ENCODE measurements at places on chromosomes 7 and 10.

DNA sequence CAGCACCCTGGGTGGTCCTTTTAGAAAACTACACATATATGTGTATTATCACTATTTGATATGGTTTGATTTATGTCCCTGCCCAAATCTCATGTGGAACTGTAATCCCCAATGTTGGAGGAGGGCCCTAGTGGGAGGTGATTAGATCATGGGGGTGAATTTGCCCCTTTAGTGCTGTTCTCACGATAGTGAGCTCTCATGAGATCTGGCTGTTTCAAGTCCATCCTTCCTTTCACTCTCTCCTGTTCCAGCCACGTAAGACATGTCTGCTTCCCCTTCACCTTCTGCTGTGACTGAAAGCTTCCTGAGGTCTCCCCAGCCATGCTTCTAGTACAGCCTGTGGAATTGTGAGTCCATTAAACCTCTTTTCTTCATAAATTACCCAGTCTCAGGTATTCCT lies 37.3 kb downstream of the DOCK4 start:
- DNase-seq, result no peak

DNA sequence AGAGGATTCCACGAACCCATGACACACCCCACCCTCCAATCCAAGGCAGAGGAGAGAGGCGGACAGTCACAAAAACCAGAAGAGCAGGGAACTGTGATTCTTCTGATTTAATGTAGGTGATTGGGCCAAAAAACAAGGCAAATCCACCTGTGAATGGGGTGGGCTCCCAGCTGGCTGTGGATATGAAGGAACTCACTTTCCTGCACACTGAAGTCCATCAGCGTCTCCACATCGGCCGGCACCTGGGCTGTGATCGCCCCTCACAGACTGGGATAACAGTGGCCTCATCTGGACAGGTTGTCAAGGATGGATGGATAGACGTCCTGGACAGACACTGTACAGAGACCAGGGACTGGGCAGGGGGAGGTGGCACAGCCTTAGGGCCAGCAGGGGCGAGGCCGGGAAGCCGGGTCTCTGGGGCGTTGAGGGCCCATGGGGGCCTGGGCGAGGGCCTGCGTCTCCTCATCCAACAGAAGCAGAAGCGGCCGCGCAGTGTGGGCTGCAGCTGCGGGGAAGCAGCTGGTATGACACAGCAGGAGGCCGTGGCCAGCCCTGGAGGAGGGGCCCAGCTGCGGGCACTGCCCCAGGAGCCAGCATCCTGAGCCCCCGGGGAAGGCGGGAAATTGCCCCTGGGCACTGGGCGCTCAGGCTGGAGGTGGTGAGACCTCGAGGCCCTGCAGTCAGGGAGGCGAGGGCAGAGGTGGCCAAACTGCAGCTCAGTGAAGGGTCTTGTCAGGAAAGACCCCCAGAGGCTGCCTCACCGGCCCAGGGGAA lies 54.2 kb downstream of the DIP2C start:
- DNase-seq, result no peak

GRCh38 chr10:7301006-7301778 lies 109.6 kb downstream of the SFMBT2 start:
- DNase-seq, result no peak

GRCh38 chr7:24817339-24817738 lies 60.1 kb upstream of the GSDME start:
- no peak for DNase-seq

GRCh38 chr10:35637462-35637861 lies 4.6 kb downstream of the FZD8 start:
- no peak for DNase-seq

GRCh38 chr10:50992972-50993766 lies 81.1 kb upstream of the PRKG1 start:
- DNase-seq, result no peak

DNA sequence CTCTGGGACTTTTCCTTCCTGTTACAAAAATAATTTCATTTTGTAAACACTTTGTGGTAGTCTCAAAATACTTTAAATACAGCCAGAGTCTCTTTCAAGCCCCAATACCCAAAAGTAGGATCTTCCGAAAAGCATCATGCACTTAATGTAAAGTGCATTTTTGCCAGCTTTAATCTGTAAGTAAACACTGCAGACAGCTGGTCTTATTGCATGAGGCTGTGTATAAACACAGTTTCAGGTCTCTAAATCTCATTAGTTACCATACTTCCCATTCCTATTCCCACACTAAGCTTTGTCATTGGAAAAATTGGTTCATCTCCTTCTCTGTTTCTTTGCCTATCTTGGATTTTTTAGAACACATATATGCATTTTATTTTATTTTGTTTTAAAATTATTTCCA lies 87.6 kb upstream of the GNAI1 start:
- no peak for DNase-seq

DNA sequence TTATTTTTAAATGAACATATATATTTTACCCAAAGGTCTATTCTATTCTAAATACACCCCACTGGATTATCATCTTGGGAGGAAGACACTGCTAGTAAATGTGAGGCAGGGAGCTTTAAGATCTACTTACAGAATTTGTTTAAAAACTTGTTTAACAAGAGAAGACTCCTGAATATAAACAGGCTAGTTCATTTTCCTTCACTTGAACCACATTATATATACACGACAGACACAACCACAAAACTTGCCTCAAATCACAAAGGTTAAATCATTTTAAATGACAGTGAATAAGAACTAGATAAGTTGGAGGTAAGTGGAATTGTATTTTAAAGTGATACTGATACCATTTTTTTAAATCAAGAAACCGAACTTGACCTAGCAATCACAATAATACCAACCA lies 109.2 kb downstream of the ATE1 start:
- DNase-seq, result no peak

DNA sequence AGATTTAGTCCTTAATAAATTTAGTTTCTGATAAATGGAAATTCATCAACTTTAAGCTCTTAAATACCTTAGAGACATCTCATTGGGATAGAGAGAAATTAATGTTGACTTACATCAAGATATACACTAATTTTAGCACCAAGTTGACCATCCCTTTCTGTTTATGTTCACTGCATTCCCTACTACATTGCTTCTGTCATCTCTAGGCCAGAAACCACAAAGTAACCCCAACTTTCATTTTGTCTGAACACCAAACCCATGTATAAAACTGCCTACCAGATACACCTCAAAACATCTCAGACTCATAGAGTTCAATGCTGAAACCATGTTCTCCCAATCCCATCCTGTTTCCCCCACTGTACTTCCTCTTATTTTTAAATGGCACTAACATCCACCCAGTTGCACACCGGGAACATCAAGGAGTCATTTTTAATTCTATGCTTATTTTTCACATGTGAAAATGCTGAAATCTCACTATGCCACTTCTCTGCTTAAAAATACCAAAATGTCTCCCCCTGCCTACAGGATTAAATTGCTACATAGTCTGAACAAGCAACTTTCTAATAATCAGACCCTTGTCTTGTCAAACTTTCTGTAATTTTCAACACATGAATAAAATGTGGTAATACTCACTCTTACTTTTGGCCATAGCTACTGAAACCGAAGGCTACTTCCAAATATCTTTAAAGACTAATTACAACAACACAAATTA lies 201.6 kb downstream of the SEMA3D start:
- DNase-seq, result no peak

Measured in CD4-positive, alpha-beta T cell treated with Interleukin-10 for 1 hour (primary cell).